ENCODE measurements at places on chromosomes 5 and 9. TPM values are rescaled to one million over a fixed set of nuclear protein-coding genes. Genes with fewer than 3 reads are reported as not detected.

CDO1 gene
- 24.0 TPM for total RNA-seq

AHRR gene
- 1.0 TPM for total RNA-seq

SLF1 gene
- total RNA-seq = 10.4 TPM

TMC1 gene
- total RNA-seq = 0.52 TPM

PKN3 gene
- total RNA-seq = 2.1 TPM

GFRA3 gene
- 1.0 TPM for total RNA-seq

SHISAL2B gene
- not detected for total RNA-seq

EHMT1 gene
- total RNA-seq = 43.3 TPM

ARID3C gene
- total RNA-seq = not detected

FOXD4 gene
- 0.52 TPM for total RNA-seq

MELK gene
- 6.3 TPM for total RNA-seq

CMBL gene
- total RNA-seq = 34.4 TPM

GPR150 gene
- total RNA-seq = under 0.01 TPM

POU5F2 gene
- total RNA-seq = 4.7 TPM

THBS4 gene
- 135 TPM for total RNA-seq

ADGRD2 gene
- not detected for total RNA-seq

IL13 gene
- not detected for total RNA-seq

PROB1 gene
- 23.5 TPM for total RNA-seq

HTR4 gene
- not detected for total RNA-seq

KCTD16 gene
- under 0.01 TPM for total RNA-seq

EGFL7 gene
- 51.7 TPM for total RNA-seq

ARL14EPL gene
- total RNA-seq = not detected

ADRB2 gene
- 3.1 TPM for total RNA-seq

SH3GL2 gene
- under 0.01 TPM for total RNA-seq

RELL2 gene
- total RNA-seq = under 0.01 TPM

MRPL41 gene
- 32.9 TPM for total RNA-seq

PCDHGC5 gene
- 2.1 TPM for total RNA-seq

RXFP3 gene
- total RNA-seq = not detected

SGTB gene
- total RNA-seq = 4.2 TPM

RANBP3L gene
- 0.52 TPM for total RNA-seq

PCDHB4 gene
- total RNA-seq = 1.6 TPM

PCDHB10 gene
- total RNA-seq = 2.6 TPM

TRIM41 gene
- total RNA-seq = 15.1 TPM

DMRT3 gene
- total RNA-seq = under 0.01 TPM

IL3 gene
- not detected for total RNA-seq

PIP5KL1 gene
- total RNA-seq = not detected

APBA1 gene
- total RNA-seq = 2.6 TPM

AQP7 gene
- 6.3 TPM for total RNA-seq

VDAC1 gene
- total RNA-seq = 257 TPM

PCDHB8 gene
- 1.6 TPM for total RNA-seq

CTNND2 gene
- total RNA-seq = 0.52 TPM

PCDHA9 gene
- 0.52 TPM for total RNA-seq

TAF1L gene
- total RNA-seq = not detected

SKP2 gene
- total RNA-seq = 34.4 TPM

CCDC152 gene
- 1.6 TPM for total RNA-seq

FOXD4L6 gene
- not detected for total RNA-seq

Data from skeletal muscle tissue (tissue), 5 donors.